Renal cortical epithelial cell (primary cell): ENCODE measurements at places on chromosomes 5 and 9. TPM values are rescaled to one million over a fixed set of nuclear protein-coding genes. Genes with fewer than 3 reads are reported as not detected.
A peak's percentile ranks its signal among the peaks of the same experiment; 100 is the strongest.

FOXD4L5 gene
- total RNA-seq, result 0.17 and 0.20 TPM in 2 replicates

DNA sequence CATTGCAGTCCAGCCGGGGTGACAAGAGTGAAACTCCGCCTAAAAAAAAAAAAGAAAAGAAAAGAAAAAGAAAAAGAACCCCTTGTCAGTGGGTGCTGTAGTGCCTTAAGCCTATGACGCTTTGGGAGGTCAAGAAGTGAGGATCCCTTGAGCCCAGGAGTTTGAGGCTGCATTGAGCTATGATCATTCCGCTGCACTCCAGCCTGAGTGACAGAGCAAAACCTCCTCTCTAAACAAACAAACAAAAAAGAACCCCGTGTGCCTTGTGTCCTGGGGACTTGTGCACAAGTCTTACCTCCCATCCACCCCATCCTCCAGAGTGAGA lies 33.5 kb upstream of the STXBP1 start:
- no peak for DNase-seq

- no peak for DNase-seq
These were observed 52.9 kb upstream of the JMY start for GRCh38 chr5:79183011-79183410.

DNA sequence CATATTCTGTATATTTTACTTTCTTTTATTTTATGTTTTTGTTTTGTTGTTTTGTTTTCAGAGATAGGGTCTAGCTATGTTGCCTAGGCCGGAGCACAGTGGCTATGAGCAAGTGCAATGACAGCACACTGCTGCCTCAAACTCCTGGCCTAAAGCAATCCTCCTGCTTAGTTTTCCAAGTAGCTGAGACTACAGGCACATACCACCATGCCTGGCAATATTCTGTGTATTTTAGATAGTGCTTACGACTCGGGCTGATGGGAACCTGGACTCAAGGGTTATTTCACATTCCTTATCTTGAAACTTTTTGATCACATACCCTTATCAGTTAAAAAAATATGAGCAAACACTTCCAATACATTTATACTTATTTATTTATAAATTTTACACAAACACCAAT lies 119.0 kb upstream of the STARD4 start:
- DNase-seq, result no peak

DNA sequence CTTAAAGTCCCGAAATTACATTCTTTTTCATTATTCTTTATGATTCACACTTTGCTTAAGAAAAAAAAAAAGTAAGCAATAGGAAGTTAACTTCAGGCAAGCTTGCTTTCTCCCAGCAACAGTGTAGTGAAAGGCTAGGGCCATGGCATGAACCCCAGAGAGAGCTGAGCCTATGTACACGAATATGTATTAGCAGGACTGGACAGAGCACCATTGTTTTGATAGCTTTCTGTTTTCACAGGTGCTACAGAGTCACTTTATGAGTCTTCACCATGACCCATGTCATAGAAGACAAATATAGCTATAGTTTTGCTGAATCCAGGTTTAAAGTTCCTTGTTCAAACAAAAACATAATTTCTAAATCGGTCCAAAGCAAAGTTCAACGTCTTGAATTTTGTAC lies 199.2 kb downstream of the ADAMTSL1 start:
- DNase-seq, result no peak

DNA sequence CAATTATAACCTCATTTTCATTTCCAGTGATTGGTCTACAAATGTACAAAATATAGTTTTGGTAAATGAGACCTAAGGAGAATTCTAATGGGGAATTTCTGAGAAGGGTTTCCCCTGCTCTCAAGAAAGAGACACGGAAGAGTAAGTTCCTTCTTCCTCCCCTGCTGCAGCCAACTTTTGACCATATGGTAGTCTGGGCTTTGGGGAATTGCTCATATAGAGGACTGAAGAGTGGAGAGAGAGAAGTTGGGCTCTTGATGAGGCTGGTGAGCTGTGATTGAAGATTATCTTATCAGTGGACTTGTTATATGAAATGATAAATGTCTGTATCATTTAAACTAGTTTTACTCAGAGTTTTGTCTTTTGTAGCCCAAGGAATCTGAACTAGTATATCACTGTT lies 4.3 kb upstream of the LNPEP start:
- DNase-seq, result no peak

- DNase-seq, result peak; percentile 64
These were observed 336.9 kb downstream of the ARHGEF28 start for GRCh38 chr5:73962801-73963425.

DNA sequence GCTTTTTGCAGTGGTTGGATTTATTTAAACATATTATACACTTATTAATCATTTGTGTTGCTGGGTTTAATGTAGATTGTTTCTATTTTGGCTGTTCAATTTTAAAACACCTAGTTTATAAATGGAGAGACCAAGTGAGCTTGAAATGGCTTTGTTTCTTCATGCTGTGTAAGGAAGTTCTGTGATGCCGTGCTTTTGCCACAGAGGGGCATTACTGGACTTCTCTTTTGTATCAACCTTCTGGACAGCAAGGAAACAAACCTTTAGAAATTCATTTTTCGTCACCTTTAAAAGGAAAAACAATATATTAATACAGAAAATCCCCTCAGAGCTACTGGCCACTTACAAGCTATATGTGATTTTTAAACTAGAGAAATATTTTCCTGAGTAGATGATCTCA lies 81.9 kb downstream of the DMRTA1 start:
- DNase-seq, result peak; percentile 7
